GM12892 (cell line): ENCODE measurements at places on chromosomes 16 and 17.

GRCh38 chr17:66518677-66519076 lies 216.3 kb downstream of the PRKCA start:
- no peak for DNase-seq

GRCh38 chr17:38539386-38539785 lies 66.4 kb downstream of the SRCIN1 start:
- DNase-seq = no peak

GRCh38 chr16:15427648-15428239 lies 6.6 kb upstream of the BMERB1 start:
- DNase-seq = no peak

- no peak for DNase-seq
These were observed 390.4 kb downstream of the SHISA9 start for GRCh38 chr16:13291591-13292333.

GRCh38 chr17:47831934-47832327 lies 461 bp downstream of the LRRC46 start:
- no peak for DNase-seq

DNA sequence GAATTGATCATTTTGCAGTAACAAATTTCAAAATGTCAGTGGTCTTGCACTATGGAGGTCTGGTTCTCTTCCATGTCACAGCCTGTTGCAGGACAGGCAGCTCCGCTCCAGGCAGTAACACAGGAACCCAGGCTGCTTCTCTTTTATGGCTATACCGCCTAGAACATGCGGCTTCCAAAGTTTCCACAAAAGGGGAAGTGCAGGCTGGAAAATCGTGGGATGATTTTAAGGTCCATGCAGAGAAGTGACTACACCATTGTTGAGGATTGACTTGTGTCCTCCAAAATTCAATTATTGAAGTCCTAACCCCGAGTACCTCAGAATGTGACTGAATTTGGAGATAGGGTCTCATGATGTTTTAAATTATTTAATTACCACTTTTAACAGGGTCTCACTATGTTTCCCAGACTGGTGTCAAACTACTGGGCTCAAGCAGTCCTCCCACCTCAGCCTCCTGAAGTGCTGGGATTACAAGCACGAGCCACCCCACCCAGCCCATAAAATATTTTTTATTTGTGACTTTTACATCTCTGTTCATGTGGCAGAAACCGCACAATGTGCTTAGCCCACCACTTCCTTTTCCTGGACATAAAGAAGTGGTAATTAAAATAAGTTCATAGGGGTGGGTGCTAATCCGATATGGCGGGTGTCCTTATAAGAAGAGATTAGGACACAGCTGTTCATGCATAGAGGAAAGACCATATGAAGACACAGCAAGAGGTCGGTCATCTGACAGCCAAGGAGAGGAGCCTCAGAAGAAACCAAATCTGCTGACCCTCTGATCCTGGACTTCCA lies 279.2 kb upstream of the RPL38 start:
- DNase-seq = no peak

DNA sequence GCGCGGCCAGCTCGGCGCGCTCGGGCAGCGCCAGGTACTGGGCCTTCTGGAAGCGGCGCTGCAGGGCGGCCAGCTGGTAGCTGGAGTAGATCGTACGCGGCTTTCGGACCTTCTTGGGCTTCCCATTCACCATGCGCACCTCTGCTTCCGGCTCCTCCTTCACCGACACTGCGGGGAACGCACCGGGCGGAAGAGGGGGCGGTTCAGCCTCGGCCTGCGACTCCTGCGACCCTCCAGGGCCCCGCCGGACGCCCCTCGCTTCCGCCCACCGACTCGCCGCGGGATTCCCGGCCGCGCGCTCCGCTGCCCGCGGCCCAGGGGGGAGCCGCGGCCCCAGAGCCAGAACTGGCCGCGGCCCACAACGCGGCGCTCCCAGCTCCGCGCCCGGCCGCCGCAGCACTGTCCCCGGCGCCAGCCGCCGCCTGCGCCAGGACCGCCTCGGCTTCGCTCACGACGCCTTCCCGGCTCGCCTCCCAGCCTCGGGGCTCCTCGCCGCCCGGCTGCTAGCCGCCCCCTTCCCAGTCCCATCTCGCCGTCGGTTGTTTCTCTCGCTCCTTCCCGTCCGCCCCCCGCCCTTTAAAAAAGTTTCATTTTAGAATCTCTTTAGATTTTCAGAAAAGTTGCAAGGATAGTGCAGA lies 1.5 kb downstream of the DLX3 start:
- DNase-seq = no peak

- no peak for DNase-seq
These were observed 121.4 kb upstream of the FOXF1 start for GRCh38 chr16:86388976-86389375.

DNA sequence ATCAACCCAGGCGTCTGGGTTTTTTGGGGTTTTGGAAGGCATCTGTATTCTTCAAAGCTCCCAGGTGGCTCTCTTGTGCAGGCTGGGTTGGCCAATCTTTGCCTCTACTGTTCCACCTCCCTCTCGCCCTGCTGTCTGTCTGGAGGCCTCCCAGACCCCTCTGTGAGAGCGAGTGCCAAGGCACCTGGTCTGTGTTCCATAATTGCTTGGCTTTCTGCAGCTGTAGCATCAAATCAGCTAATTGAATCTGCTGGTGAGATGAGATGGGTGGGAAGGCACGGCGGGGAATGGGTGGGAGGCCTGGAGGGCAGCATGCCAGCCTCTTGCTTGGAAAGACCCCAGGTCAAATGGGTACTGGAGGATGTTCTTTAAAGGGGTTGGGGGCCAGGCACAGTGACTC lies 52.5 kb upstream of the CLEC19A start:
- no peak for DNase-seq

- DNase-seq = no peak
These were observed 259.0 kb upstream of the MYOCD start for GRCh38 chr17:12406623-12407215.

- no peak for DNase-seq
These were observed 159.1 kb downstream of the CDH11 start for GRCh38 chr16:64962786-64963185.

DNA sequence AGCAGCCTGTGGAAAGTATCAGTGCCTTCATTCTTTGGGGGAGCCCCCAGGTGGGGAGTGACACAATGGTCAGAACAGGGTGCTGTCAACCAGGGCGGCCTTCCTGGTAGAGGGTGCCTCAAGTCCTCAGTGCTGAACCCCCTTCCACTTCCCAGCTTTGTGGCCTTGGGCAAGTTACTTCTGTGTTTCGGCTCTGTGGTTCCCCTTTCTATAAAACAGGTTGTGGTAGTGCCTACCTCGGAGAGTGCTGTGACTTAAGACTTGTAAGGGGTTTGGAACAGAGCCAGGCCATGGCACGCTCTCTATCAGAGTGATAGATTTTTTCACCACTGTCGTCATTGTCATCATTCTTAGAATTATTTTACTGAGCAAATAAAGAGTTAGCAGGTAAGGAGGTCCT lies 141.1 kb downstream of the CCDC182 start:
- no peak for DNase-seq

- DNase-seq = no peak
These were observed 2.8 kb upstream of the NAGPA start for GRCh38 chr16:5036228-5037156.

- no peak for DNase-seq
These were observed 3.0 kb downstream of the TEX19 start for GRCh38 chr17:82361885-82362633.

GRCh38 chr16:65684230-65684629 lies 562.4 kb upstream of the CDH11 start:
- no peak for DNase-seq
